ENCODE measurements at places on chromosomes 4 and X.

- no peak for DNase-seq
Measured at GRCh38 chrX:24037729-24038128, 10.7 kb upstream of the KLHL15 start.

DNA sequence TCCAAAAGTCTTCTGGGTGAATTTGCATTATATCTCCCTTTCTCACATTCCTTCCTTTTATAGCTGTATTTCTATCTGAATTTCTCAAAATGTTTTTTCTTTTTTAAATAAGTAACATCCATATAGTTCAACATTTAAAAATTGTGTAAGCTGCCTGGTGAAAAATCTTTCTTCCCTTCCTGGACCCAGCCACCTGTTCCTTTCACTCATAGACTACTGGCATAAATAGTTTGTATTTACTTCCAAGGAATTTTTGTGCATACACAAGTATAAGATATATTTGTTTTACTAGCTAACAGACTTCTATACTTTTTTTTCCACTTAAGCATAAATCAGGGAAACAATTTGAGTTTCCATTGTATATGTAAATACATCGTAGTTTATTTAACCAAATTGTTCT lies 35.7 kb downstream of the PACRGL start:
- DNase-seq, result no peak

GRCh38 chr4:87974856-87975462 lies 555 bp upstream of the SPP1 start:
- DNase-seq, result no peak

DNA sequence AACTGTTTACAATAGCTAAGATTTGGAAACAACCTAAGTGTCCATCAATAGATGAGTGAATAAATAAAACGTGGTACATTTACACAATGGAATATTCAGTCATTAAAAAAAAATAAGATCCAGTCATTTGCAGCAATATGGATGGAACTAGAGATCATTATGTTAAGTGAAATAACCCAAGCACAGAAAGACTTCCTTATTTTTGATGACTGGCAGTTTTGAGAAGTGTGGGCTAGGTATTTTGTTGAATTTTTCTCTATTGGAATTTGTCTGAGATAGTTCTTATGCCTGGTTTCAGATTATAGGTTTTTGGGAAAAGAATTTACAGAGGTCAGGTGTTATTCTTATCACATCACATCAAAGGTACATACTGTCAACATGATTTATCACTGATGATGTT lies 293.8 kb upstream of the ARSJ start:
- no peak for DNase-seq

- no peak for DNase-seq
Measured at GRCh38 chr4:161148051-161148450, 1015.7 kb downstream of the FSTL5 start.

DNA sequence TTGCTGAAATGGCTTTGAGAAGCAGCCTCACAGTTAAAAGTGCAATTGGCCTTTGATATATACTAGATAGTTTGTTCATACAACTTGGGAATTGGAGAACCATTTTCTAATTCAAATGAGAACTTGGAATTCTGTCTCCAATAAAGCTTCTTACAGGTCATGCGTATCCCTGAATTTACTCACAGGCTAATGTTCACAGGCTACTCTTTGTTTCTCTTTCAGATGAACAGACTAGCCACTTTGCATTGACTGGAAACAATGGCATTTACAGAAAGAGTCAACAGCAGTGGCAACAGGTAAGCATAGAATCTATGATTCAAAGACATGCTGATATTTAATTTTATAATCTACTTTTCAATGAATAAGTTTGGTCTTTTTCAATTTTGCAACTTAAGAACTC lies 13.5 kb downstream of the AFF1 start:
- DNase-seq, result no peak

- DNase-seq, result no peak
Measured at GRCh38 chr4:129604632-129605255, 508.8 kb downstream of the C4orf33 start.

GRCh38 chrX:69028006-69028760 lies 137.1 kb downstream of the PJA1 start:
- no peak for DNase-seq

DNA sequence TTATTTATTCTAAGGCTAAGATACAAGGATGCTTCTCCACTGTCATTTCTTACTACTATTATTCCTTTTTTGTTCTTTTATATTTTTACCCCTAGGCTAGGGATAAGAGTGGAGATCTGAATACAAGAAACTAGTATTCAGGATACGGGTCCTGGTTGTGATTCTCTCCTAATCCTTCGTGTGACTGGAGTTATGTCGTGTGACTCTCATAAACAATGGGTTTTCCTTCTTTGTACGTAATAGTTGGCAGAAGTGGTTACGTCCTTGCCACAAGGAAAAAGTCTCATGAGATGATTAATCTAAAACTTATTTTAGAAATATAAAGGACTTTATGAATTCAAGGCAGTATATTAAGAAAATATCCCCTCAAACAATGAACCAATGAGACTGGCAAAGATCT lies 497.2 kb upstream of the FAM241A start:
- no peak for DNase-seq

- no peak for DNase-seq
Measured at GRCh38 chr4:159252491-159252890, 149.6 kb downstream of the RAPGEF2 start.

DNA sequence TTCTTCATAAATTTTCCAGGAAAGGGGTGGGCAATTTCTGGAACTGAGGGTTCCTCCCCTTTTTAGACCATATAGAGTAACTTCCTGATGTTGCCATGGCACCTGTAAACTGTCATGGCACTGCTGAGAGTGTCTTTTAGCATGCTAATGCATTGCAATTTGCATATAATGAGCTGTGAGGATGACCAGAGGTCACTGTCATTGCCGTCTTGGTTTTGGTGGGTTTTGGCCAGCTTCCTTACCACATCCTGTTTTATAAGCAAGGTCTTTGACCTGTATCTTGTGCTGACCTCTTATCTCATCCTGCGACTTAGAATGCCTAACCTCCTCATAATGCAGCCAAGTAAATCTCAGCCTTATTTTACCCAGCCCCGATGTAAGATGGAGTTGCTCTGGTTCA lies 577.8 kb downstream of the NLGN4X start:
- DNase-seq, result no peak

DNA sequence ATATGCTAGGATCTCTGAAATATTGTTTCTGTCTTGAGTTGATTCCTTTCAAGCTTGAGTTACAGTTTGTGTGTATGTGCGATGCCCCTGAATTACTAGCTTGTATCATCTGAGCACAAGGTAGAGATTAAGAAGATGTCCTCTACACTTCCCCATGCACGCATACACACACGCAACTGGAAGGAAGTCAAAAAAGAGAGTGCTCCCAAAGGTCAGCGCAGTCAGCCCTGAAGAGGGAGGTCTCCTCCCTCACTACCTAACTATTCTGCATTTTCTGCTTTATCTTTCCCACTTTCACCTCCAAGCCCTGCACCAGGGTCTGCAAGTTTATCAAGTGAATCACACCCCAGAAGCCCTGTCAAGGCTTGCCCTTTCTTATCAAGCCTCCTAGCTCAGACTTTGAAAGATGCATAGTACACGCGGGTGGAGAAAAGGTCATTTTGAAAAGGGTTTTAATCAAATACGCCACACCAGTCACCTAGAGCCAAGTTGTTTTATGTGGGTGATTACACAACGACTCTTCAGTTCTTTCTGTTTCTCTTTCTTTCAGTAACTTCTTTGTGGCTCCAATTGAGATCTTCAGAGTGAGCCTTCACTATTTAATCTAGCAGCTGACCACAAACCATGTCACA lies 127.7 kb downstream of the ASB9 start:
- DNase-seq, result no peak

- DNase-seq, result no peak
Measured at GRCh38 chr4:16120720-16121119, 36.9 kb upstream of the PROM1 start.

GRCh38 chr4:70997036-70997435 lies 3.6 kb downstream of the DCK start:
- no peak for DNase-seq

DNA sequence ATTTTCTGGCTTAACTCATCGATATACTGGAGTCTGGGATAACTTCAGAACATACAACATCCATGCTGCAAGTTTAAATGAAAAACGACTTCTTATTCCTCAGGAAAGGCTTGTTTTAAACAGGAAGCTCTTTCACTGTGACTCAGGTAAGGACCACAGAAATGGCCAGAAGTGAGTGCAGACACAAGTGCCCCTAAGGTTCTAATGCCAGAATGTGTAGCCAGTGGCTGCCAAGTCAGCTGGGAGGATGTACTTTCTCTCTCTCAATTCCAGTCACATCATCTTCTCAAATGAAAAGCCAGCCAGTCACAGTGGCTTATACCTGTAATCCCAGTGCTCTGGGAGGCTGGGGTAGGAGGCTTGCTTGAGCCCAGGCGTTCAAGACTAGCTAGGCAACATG lies 144.6 kb downstream of the SH3KBP1 start:
- no peak for DNase-seq

GRCh38 chr4:86512631-86513030 lies 81.5 kb upstream of the PTPN13 start:
- DNase-seq, result no peak

GRCh38 chrX:24498181-24498580 lies 33.1 kb downstream of the PDK3 start:
- no peak for DNase-seq

DNA sequence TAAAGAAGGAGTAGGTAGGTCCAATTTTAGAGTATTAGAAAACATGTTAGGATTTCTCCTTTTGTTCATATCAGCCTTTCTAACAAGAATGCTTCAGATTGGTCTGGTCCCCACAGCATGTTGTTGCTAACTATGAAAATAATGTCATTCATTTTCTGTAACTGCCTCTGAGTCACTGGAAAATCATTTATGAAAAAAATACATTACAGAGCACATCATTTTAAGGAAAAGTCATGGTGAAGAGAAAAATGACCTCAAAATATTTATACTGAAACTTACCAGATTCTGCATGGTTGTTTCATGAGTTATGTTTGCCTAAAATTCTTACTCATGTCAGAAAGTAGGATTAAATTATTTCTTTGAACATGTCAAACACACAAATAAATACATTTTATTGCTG lies 35.2 kb downstream of the DTHD1 start:
- DNase-seq, result no peak

GRCh38 chr4:3442959-3443749 lies 1.4 kb downstream of the HGFAC start:
- no peak for DNase-seq

GRCh38 chr4:162853788-162854187 lies 312.9 kb downstream of the NAF1 start:
- DNase-seq, result no peak

DNA sequence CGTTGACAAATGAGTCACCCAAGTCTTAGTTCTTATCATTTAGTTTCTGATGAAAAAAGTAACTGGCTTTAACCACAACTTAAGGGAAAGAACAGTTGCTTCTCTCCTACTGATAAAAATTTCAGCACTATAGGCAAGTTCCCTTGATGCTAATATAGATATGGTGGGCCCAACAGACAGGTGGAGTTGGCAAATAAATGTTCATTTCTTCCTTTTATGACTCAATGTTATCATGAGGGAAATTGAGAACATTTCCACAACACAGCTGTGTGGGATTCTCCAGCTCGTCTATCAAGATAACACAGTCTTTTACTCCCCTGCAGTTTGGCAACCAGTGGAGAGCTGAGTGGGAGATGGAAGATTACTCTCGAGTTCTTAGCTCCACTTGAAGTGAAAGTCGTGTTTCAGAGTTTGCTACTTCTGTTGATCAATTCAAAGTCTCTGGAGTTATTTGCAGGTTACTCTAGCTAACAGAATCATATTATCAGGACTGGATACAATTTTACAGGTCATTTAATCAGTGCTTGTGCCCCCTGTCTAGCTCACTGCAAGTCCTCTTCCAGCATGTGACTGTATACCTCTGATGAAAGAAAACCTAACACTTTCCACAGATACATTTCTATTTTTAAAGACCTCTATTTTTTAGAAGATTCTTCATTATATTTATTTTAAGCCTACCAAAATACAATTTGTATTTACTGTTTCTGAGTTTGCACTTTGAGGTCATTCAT lies 270.6 kb upstream of the GK2 start:
- no peak for DNase-seq

GRCh38 chr4:23747281-23747735 lies 142.5 kb downstream of the PPARGC1A start:
- DNase-seq, result no peak

DNA sequence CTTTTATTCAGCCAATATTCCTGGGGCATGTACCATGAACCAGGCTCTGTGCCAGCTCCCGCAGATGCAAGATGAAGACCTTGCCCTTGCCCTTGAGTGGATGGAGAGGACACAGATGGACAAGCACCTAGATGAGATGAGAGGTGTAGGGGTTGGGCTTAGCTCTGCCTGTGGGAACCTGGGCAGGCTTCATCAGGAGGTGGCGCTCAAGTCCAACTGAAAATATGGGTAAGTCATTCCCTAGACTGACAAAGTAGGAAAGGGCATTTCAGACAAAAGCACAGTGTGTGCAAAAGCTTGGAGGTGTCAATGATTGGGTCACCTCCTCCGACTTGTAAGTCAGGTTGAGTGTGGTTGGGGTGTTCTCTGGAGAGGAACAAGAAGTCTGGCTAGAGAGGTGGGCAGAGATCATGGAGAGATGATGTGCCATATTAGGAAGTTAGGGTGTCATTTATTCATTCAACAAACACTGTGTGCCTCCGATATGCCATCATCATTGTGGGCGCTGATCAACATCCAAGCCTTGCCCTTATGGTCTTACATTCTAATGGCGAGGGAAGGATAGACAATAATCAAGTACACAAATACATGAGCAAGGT lies 64.6 kb downstream of the ANAPC4 start:
- no peak for DNase-seq

DNA sequence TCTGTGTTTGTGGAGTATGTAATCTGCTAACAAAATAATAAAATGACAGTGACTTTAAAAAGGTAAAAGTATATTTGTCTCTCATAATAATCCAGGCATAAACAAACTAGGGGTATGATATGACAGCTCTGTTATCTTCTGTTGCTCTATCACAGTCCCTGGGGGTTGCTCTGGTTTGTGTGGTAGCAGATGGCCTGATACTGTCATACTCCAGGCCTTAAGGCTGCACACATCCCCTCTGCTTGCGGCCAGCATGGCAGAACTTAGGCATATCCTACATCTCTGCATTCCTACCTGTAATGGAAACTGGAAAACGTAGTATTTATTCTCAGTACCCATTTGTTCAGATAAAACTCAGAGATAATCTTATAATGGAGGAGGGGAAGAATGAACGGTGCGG lies 117.9 kb upstream of the HAND2 start:
- DNase-seq, result no peak

DNA sequence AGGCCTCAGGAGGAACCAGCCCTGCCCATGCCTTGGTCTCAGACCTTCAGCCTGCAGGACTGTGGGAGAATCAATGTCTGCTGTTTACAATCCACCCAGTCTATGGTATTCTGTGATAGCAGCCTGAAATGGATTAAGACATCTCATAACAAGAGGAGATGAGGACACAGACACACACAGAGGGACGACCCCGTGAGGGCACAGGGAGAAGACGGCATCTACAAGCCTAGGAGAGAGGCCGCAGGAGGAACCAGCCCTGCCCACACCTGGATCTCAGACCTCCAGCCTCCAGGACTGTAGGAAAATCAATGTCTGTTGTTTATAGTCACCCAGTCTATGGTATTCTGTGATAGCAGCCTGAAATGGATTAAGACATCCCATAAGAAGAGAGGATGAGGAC lies 3.3 kb downstream of the SLC25A6 start:
- DNase-seq, result no peak

All from cerebellar nuclear complex (tissue), 1 donor.